ENCODE measurements at places on chromosomes 11 and 22.

GRCh38 chr22:43828998-43829782, 17.1 kb upstream of the EFCAB6 start:
- no peak for DNase-seq

- no peak for DNase-seq
Measured at GRCh38 chr22:45832959-45833580, 143.9 kb downstream of the WNT7B start.

GRCh38 chr11:128824191-128825049, 42.7 kb downstream of the KCNJ1 start:
- no peak for DNase-seq

DNA sequence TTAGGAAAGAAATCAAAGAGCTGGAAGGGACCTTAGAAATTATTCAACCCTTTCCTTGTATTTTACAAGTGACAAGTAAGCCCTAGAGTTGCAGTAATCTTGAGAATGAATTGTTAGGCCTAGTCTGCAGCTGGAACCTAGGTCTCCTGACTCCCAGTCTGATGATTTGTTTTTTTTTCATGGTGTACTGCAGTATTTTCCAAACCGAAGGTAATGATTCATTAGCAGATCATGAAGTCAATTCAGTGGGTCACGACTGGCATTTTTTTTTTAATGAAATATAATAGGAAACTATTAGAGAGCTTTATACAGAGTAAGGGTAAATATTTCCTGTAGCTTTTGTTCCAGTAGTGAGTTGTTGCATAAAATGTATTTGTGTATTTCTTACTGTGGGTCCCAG, 42.8 kb downstream of the EXT2 start:
- no peak for DNase-seq

GRCh38 chr11:12090061-12090591, 20.3 kb upstream of the MICAL2 start:
- DNase-seq, result no peak

DNA sequence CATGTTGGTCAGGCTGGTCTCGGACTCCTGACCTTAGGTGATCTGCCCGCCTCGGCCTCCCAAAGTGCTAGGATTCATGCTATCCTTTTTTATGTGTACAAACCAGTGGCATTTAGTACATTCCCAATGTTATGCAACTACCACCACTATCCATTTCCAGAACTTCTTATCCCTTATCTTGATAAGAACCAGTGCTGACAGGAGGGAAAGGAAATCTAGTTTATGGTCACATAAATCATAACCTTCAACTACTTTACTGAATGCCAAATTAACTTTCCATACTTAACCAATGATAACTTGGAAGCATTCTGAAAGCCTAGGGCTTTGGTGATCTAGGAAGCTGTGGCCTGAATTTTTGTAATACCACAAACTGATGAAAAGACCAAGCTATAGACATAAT, 170.4 kb downstream of the SWAP70 start:
- DNase-seq, result no peak

DNA sequence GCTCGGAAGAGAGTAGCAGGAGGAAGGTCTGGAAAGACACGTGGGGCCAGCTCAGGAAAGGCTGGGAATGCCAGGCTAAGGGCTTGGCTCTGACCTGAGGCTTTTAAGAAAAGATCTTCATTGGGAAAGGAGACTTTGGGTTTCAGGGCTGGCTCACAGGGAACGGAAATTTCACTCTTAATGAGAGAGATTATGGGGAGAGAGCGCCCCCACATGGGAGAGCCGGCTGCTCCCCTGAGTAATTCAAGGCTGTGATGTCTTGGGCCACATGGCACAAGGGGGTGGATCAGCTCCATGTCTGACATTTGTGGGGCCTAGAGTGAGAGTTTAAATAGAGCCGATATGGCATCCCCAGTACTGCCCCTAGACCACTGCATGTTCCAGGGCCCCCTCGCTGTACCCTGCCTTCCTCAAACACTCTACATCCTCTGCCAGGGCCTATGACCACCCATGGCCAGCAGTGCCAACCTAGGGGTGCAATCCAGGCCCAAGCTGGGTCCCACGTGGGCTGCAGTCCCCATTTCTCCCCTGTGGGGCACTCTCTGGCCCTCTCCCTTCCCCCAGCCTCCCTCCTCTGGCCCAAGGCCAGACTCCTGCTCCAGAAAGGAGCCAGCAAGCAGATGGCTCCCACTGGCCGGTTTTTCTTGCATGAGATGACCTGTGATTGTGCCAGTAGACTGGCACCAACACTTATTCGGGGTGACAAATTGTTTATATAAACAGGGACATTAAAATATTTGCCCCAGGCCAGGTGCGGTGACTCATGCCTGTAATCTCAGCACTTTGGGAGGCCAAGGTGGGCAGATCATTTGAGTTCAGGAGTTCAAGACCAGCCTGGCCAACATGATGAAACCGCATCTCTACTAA, 75.2 kb downstream of the ISX start:
- no peak for DNase-seq

- no peak for DNase-seq
Measured at GRCh38 chr11:24709928-24710565, 213.2 kb downstream of the LUZP2 start.

GRCh38 chr11:13421561-13421960, 41.5 kb downstream of the BTBD10 start:
- no peak for DNase-seq

- DNase-seq, result no peak
Measured at GRCh38 chr11:84194696-84195095, 908.5 kb upstream of the CCDC90B start.

DNA sequence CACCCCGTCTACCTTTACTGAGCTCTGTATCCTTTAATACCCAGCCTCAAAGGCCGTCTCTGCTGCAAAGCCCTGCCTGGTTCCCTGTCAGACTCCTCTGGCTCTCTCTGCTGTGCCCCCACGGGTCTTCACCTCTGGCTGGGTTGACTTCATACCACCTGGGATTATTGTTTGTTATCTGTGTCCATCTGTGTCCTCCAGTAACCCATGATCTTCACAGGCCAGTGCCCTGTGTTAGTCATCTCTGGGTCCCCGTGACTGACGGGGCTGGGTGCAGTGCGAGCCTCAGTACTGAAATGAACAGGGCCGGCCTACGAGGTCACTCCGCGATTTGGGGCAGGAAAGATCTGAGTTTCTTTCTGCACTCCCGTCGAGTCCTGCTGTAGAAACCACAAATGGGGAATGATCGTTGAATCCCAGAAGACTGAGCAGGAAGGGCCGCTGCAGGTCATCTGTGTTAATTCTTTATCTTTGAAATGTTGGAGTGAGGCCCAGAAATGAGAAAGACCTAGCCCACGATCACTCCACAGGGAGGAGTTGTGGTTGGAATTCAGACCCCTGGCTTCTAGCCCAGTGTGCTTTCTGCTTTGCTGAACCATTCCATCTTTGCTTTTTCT, 12.3 kb upstream of the TUB start:
- no peak for DNase-seq

DNA sequence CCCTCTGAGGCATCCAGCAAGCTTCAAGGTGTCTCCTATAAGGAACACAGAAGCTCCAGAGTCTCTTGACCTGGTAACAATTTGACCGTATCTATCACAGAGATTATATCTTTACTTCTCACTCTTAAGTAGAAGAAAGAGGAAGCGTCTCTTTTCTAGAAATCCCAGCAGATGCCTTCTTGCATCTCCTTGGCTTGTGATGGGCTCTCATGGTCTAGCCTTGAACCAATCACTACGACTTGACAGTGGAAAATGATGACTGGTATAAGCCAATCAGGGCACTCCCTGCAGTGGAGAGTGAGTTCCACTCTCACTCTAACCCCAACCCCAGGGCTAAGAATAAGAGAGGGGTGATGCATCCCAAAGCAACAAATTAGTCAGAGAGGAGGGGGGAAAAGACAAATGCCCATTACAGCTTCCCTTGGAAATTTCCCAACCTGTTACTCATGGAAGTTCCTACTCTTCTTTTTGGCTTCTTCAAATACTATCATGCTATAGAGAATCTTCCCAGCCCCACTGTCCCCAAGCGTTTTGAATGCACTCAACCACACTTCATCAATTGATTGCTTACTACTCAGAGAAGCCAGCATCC, 293.5 kb downstream of the MN1 start:
- no peak for DNase-seq

- DNase-seq, result no peak
Measured at GRCh38 chr11:107708792-107709191, 3.1 kb downstream of the SLN start.

DNA sequence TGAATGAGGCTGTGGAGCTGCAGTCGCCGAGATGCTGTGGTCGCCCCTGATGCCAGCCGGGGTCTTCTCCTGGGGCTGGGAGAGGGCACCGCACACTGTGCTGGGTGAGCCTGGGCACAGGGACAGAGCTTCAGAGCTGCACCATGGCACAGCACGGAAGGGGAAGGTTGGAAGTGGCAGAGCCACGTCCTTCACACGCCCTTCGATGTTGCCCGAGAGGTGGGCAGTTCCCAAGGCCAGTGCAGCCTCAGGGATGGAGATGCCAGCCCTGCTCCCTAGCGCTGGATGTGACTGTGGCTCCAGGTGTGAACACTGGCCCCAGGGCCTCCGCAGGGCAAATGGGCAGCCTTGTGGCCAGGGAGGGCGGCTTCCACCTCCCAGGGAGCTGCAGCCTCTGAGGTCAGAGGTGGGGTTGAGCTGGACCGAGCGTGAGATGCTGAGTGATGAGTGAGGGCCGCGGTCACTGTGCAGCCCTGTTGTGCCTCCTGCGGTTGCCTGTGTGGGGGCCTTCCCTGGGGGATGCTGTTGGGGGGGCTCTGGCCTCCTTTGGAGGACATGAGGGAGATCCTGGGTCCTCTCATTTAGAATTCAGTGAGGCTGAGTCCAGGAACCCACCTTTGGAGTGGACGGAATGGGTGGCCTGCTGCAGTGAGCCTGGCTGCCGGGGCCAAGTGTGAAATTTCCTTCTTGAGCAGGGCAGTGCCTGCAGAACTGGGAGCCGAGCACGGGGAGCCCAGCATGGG, 1090.0 kb downstream of the BRD1 start:
- no peak for DNase-seq

- DNase-seq, result no peak
Measured at GRCh38 chr22:36145881-36146280, 14.7 kb downstream of the APOL3 start.

- no peak for DNase-seq
Measured at GRCh38 chr11:8720868-8721608, 38.4 kb downstream of the RPL27A start.

GRCh38 chr11:116733969-116734508, 38.7 kb downstream of the BUD13 start:
- no peak for DNase-seq

GRCh38 chr22:37607010-37607934, 1.4 kb upstream of the GGA1 start:
- DNase-seq, result peak; percentile 85

- no peak for DNase-seq
Measured at GRCh38 chr11:127028648-127029047, 28.1 kb upstream of the KIRREL3 start.

DNA sequence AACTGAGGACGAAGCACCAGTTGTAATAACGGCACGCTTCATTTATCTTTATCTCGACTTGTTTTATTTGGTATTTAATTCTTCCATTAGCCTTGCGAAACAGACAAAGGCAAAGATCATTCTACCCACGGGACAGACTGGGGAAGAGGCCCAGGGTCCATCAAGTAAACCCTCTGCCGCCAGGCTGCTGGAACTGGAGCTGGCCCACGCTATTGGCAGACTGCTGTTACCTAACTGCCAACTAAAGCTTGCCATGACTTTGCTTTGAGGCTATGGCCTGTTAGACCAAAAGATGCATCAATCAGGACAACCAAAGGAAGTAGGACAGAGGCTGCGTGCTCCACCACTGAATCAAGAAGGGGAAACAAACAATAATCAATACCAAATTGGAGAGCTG, 780 bp upstream of the TMEM218 start:
- DNase-seq, result no peak

DNA sequence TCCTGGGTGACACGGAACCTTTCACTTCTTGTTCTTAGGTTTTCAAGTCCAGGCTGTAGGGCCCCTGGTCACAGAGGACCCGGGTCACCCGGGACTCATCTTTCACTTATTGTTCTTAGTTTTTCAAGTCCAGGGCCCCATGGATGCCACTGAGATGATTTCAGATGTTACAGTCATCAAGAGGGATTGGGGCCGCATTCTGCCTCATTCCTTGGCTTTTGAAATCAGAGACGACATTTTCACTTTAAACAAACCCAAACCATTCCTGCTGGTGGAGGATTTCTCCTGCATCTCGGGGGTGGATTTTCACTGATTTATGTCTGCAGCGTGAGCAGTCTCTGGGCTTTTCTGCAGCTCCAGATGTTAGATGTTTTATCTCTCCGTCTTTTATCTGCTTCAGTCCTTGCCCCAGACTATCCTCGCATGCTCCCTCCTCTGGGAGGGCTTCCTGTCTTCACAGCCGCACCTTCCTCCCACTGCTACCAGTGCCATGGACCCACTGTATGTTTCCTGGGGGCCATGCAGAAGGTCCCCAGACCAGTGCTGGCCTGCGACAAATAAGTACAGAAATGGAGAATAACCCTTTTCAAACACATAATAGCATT, 27.4 kb downstream of the FBLN1 start:
- no peak for DNase-seq

- no peak for DNase-seq
Measured at GRCh38 chr11:93025558-93026255, 56.3 kb downstream of the MTNR1B start.

- DNase-seq, result no peak
Measured at GRCh38 chr11:8066036-8066910, 14.7 kb upstream of the TUB start.

DNA sequence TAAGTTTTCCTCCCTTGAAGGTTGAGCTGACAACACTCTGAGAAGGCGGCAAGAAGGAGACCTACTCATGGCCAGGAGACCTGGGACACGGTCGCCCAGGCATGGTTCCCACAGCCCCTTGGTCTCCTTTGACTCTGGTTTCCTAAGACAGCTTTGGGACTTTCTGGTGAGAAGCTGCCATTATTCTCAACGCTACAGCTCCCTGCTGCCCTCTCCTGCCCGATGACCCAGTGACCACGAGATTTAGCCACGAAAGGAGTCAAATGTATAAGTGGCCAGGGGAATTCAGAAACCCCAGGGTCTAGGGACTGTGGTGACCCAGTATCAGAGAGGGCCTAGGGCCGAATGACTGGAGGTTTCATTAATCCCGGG, 699 bp upstream of the SDF2L1 start:
- DNase-seq, result no peak

GRCh38 chr11:16778876-16779275, 40.4 kb downstream of the C11orf58 start:
- no peak for DNase-seq

GRCh38 chr11:11243590-11244469, 109.2 kb downstream of the CSNK2A3 start:
- DNase-seq, result no peak

GRCh38 chr11:62792202-62792575, 383 bp upstream of the TMEM223 start:
- DNase-seq, result no peak

DNA sequence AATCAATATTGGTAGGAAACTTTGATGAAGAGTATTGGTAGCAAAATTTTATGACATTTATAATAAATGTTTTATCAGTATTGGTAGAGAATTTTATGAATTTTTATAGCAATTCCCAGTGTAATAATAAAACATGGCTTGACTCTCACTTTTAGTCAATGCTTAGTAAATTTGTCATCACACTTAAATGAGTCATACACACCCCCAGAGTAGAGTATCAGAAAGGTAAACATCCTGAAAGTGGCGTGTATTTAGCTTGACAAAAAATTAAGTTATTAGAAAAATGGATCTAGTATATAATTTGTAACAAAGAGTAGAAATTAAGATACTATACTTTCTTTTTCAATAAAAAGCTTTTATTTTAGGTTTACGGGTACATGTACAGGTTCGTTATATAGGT, 2.6 kb downstream of the MS4A3 start:
- DNase-seq, result no peak

GRCh38 chr22:42673898-42674401, 24.8 kb upstream of the CYB5R3 start:
- no peak for DNase-seq
